B cell (primary cell): ENCODE measurements at places on chromosomes 16 and 17. TPM values are rescaled to one million over a fixed set of nuclear protein-coding genes. Genes with fewer than 3 reads are reported as not detected.

Gene GPR142
- total RNA-seq, result not detected in 2 replicates

Gene SPATA32
- total RNA-seq, result 0.27 and 0.52 TPM in 2 replicates

Gene TLCD3B
- total RNA-seq, result not detected in 2 replicates

Gene HSPB9
- total RNA-seq, result not detected in 2 replicates

Gene NFATC2IP
- 102 TPM in 2 replicates for total RNA-seq

Gene GPR139
- total RNA-seq, result not detected in 2 replicates

Gene ZFHX3
- total RNA-seq, result 6.4 and 6.6 TPM in 2 replicates

Gene PABPN1L
- total RNA-seq, result 0.68 and 0.84 TPM in 2 replicates

Gene ZACN
- 0.37 and 0.53 TPM in 2 replicates for total RNA-seq

Gene MT1E
- total RNA-seq, result not detected in 2 replicates

Gene RPL13
- total RNA-seq, result 3,172 and 3,184 TPM in 2 replicates

Gene NAGS
- 1.9 and 2.2 TPM in 2 replicates for total RNA-seq

Gene KCTD19
- total RNA-seq, result not detected in 2 replicates

Gene SOX15
- 0.51 and 0.96 TPM in 2 replicates for total RNA-seq

Gene PPL
- total RNA-seq, result not detected in 2 replicates

Gene NHLRC4
- 4.2 and 4.5 TPM in 2 replicates for total RNA-seq

Gene HSD17B1
- total RNA-seq, result 2.0 and 3.3 TPM in 2 replicates

Gene SLC13A5
- not detected in 2 replicates for total RNA-seq

Gene HLF
- not detected in 2 replicates for total RNA-seq

Gene TEX19
- total RNA-seq, result not detected in 2 replicates

Gene PDE6G
- 0.69 and 0.92 TPM in 2 replicates for total RNA-seq

Gene SLC16A13
- 21.7 and 21.9 TPM in 2 replicates for total RNA-seq

Gene EPN3
- total RNA-seq, result not detected in 2 replicates

Gene OTOA
- 0.07 and 0.39 TPM in 2 replicates for total RNA-seq

Gene KDM6B
- total RNA-seq, result 106 and 110 TPM in 2 replicates

Gene KRT40
- total RNA-seq, result not detected in 2 replicates

Gene ADGRG1
- total RNA-seq, result 0.20 and 0.78 TPM in 2 replicates
